HT-29 (cell line): ENCODE measurements at places on chromosomes 6 and 20. TPM values are rescaled to one million over a fixed set of nuclear protein-coding genes. Genes with fewer than 3 reads are reported as not detected.

GRCh38 chr6:169590376-169590939 lies 111.4 kb downstream of the WDR27 start:
- no peak for DNase-seq

DNA sequence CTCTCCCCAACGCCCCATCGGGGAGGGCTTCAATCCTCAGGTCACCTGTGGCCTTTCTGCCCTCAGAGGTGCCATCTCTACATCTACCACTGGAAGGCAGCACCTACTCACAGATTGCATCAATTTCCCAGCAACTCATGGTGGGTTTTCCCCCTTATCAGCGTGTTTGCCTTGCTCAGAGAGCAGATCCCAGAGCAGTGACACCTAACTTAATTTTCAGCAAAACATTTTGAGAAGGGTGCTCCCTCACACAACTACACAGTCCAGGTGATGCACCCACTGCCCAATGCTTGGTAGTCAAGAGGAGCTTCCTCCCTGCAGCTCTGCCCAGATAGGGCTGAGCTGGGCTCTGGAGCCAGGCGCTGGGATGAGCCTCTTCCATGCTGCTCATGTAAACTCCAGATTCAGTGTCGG lies 48.2 kb downstream of the PLG start:
- DNase-seq: peak; percentile 70

GRCh38 chr6:154164397-154164796 lies 125.4 kb downstream of the OPRM1 start:
- DNase-seq: no peak

- no peak for DNase-seq
These were observed 109.2 kb downstream of the NCOA3 start for GRCh38 chr20:47610945-47611250.

- DNase-seq: no peak
These were observed 26.2 kb upstream of the HDAC2 start for GRCh38 chr6:113997116-113997515.

DNA sequence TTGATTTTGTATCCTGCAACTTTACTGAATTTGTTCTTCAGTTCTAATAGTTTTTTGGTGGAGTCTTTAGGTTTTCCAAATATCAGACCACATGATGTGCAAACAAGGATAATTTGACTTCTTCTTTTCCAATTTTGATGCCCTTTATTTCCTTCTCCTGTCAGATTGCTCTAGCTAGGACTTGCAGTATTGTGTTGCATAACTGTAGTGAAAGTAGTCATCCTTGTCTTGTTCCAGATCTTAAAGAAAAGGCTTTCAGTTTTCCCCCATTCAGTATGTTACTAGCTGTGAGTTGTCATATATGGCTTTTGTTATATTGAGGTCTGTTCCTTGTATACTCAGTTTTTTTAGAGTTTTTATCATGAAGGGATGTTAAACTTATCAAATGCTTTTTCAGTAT lies 4.6 kb downstream of the MICB start:
- no peak for DNase-seq

- no peak for DNase-seq
These were observed 55.0 kb downstream of the CDKAL1 start for GRCh38 chr6:20589266-20589665.

DNA sequence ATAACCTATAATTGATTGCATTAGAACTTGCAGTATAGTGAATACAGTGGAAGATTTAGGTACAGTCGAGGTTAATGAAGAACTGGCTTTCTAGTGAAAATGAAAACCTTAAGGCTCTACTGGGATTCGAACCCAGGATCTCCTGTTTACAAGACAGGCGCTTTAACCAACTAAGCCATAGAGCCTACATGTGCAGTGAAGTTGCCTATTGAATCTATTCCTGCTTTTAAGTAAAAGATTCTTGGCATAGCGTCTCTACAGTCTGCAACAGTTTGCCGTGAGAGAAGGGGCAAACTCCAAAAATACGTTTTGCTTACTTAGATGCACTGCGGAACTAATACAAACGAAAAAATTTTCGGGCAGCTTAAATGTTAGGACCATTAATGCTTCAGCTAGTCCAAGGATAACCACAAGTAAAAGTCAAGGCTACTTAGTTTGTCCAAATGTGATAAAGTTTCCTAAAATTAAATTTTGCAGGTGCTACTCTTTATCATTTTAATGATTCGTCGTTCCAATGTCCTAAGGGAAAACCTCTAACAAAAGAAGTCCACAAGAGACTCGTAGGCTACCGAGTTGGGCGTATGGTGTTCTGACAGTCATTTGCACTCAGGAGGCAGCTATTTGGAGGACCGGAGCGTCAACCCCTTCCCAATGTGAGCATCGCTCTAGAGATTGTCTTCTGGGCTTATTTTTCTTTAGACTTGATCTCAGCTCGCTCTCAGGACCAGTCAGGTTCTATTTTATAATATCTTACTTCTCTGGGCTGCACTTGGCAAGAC lies 31.3 kb upstream of the ZSCAN23 start:
- DNase-seq: peak; percentile 91

GRCh38 chr20:8756410-8756809 lies 312.5 kb upstream of the PLCB4 start:
- no peak for DNase-seq

DNA sequence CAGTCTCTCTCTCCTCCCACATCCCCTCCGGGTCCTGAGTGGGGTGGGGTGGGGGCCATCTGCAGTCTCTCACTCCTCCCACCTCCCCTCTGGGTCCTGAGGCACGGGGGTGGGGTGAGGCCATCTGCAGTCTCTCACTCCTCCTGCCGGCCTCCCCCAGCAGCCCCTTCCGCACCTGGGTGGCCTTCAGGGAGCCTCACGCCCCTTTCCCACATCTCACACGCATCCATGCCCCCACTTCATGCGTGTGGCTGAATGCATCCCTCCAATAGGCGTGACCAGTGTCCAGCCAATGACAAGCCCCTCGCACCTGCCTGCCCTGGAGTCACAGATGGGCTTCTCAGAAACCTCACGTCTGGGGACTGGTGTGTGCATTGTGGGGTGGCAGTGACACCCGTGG lies 993 bp upstream of the SRMS start:
- DNase-seq: no peak

DNA sequence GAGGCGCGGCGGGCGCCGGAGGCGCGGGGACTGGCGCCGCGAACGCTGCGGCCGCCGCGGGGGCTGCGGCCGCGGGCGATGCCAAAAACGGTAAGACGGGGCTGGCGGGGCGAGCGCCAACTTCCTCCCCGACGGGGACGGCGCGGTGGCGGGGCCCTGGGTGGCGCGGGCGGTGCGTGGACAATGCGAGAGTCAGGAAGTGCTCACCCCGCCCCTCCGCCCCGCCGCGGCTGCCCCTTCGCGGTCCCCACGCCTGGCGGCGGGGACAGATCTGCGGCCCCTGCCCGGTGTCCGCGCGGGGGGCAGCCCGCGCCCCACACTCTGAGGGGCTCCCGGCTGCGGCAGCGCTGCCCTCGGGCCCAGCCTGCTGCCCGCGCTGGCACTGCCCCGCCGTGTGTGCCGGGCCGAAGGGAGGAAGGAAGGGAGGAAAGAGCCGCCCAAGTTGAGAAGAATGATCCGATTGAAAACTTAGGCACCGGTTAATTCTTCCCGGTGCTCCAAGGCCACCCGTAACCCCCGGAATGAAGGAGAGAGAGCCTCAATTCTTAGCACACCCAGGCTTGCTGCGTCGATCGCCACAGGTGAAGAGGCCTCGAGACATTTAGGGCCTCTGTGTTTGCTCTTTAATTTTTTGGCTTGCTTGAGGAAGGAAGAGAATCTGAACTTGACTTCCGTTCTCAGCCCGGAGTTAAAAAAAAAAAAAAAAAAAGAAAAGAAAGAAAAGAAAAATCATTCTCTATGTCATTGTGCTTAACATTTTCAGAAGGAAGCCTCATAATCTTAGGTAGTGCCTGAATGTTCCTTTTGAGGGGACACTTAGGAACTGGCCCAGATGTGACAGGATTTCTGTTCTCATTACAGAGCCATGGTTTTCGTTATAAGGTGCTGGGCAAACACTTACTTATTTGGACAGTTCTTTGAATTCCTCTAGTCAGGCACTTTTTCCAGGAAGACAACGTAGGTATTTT lies 982 bp downstream of the HECA start:
- peak; percentile 37 for DNase-seq

GRCh38 chr6:55198715-55199114 lies 24.4 kb downstream of the HCRTR2 start:
- DNase-seq: no peak

- DNase-seq: no peak
These were observed 160.6 kb upstream of the GGTLC1 start for GRCh38 chr20:24149175-24149574.

DNA sequence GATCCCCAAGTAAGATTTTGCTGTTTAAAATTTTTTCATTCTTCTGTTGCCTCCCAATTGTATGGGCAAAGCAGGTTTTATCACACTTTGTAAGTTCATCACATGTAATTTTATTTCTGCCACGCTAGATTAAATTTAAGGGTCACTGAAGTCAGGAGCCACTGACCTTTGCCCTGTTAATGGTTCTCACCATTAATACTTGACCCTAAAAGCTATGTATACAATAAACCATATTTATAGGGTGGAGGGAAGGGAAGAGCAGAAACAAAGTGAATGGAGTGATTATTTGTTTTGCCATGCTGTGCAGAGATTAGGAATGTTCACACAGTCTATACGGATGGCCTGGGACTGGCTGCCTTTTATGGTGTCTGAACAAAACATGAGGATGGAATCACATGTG lies 186.7 kb downstream of the BMP2 start:
- DNase-seq: no peak

LBP gene
- 0.28 TPM in 1 of 2 replicates, not detected in the other for total RNA-seq

SLC22A16 gene
- not detected in 2 replicates for total RNA-seq

GPRC6A gene
- total RNA-seq: not detected in 2 replicates
